Inflammatory macrophage treated with lipopolysaccharide for 4 hours (primary cell): ENCODE measurements at places on chromosomes 2 and 18.

DNA sequence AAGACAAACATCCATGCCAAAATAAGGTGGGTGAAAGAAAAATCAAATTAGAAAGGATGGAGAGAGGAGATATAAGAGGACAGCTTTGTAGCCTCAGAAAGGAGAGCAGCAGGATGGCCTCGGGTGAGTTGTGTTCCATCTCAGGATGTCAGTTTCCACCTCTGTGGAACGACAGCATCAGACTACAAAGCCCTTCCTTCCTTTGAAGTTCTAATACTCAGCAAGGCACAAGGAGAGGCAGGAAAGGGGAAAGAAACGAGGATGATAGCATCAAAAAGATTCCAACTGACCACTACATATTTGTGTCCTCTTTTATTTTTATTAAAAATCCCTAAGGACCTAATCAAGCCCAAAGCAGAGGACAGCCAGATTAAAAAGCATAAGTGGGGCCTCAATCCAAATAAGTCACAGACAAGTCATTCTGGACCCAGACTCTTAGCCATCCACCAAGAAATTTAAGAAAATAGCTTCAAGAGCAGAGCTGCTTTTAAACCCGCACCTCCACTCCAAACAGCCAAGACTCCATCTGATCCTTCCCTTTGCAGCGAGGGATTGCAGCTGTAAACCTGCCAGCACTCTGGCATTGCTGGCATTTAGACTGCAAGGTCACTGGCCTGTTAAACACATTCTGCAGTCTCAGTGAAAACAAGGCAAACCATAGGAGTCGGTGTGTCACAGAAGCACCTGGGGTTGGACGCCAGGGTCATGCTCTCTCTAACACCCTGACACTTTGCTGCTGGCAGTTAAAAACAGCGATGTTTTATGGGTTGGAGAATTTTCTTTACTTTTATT is 314.5 kb upstream of the CHAC2 start:
- no peak for DNase-seq

DNA sequence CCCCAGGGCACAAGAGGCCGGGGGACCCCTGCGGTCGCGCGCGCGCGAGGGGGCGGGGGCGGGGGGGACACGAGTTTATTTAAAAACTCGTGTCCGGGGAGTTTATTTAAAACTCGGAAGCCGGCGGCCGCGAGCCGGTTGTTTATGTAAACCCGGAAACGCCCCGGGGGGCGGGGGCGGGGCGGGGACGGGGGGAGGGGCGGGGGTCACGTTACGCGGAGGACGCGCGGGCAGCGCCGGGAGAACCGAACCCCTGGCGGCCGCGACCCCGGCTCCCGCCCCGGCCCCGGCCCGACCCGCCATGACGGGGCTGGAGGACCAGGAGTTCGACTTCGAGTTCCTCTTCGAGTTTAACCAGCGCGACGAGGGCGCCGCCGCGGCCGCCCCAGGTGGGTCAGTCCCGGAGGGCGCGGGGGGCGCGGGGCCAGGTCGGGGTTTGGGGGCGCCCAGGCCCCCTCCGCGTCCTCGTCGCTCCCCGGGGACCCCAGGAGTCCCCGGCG is 4.4 kb downstream of the NFATC1 start:
- peak; percentile 57 for DNase-seq

GRCh38 chr2:14558335-14558919 is 74.1 kb upstream of the LRATD1 start:
- no peak for DNase-seq

DNA sequence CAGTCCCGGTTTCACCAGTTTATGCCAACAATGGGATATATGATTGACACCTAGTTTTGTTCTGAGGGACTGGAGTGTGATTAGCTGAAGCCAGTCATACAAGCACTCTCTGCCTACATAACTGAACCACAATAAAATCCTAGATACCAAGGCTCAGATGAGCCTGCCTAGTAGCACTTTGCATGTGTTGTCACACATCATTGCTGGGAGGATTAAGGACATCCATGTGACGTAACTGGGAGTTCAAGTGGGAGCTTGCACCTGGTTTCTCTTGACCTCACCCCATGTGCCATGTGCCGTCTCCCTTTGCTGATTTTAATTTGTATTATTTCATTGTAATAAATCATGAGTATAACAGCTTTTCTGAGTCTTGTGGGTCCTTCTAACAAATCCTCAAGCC is 90.3 kb downstream of the TMEM163 start:
- no peak for DNase-seq

DNA sequence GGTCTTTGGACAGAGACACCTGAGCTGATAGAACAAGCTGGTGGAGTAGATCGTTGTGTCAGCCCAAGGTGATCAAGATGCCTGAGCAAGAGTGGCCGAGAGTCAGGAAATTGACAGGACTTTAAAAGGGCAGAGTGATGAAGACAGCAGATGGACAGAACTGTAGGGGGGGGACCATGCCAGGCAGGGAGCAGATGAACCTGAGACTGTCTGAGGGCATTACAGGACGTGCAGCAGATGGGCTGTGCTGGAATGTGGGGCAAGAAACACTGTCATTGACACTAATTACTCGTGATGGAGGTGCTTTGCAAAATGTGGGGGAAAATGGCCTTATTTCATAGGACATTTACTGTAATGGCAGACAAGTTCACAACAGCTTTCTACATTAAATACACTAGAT is 225.0 kb downstream of the THSD7B start:
- DNase-seq, result no peak

DNA sequence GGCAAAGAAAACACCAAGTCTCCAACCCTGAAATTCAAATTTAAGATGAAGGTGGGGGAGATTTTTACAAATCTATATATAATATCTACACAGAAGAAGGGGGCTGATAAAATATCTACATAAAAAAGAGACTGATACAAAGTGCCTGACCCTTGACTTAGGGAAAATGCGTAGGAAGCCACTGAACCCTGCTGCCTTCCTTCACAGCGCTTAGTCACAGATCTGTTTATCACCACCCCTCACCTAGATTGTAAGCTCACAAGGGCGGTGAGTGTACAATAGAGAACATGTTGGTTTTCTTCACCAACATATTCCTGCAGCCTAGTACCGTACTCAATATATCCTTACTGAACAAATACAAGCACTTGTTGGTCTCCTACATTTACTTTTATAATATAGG is 54.3 kb downstream of the NOL10 start:
- no peak for DNase-seq

DNA sequence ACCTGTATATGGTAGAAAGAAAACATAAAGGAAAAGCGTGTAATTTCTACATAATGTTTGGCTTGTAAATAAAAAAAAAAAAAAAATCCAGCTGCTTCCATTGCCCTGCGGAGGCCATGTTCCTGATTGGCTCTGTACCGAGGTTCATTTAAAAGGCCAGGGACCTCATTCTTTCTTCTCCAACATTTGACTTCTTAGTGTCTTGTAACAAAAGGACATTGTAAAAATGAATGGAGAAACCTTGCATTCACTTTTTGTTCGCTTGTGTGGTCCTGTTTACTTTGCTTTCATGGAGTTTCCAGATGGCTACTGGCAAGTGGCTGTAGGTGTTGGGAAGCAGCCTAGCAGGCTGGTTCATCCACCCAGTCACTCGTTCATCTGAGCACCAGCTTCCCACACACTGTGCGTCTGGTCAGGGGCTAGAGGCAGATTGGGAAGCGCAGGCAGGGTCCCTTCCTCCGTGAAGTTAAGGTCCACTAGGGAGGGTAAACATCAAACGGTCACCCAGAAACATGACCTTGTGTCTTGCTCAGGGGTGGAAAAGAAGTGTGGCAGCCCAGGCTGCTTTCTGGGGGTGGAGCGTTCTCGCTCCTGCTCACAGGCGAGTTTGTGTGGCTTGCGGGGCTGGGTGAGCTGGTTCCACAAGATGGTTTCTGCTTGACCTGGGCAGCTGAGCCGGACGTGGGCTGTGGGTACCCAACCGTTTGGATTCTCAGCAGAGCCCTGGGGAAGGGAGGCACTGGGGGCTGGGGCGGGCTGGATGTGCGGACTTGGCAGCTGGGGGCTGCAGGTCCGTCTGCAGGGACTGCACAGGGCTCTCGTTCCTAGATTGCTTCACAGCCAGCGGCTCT is 260.7 kb downstream of the AGAP1 start:
- no peak for DNase-seq

DNA sequence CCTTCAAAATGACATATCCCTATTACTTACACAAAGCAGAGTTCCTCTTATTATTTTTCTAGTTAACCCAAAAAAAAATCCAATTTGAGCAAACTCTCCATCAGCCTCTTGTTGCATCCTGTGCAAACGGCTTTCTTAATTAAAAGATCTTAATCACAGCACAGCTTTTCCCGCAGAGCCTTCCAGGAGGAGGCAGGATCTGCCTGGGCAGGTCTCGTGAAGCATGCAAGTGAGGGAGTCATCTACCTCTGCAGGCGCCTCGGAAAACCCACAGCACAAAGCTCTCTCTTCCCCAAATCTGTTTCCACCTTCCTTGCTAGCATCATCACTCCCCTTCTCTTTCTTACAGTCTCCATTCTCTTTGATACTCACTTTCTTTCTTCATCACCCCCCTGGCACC is 100.4 kb downstream of the EN1 start:
- DNase-seq, result no peak

DNA sequence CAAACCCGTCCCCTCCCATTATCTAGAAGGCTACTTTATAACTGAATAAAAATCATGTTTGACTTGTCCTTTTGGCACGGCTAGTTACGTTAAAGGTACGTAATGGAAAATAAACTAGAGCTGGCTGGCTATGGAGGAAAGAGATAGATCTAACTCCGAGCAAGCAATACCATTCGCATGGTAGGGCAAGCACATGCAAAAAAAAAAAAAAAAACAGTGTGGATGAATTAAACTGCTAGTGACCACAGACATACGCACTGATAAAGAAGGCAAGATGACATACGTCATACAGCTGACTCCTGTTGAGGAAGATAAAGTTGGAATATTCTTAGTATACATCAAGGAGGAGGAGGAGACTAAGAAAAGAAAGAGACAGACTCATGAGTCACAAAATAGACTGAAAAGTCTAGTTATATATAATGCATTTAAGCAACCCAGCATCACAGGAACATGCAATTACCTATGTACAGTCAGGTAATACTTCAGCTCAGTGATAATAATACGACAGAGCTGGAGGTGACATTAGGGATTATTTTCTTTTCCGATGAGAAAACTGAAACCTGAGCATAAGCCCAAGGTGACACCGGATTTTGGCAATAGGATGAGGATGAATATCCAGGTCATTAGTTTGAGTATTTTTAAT is 37.9 kb upstream of the NARS1 start:
- no peak for DNase-seq

- no peak for DNase-seq
These were observed 39.6 kb upstream of the DAPL1 start for GRCh38 chr2:158755310-158756087.
